Foreskin keratinocyte (primary cell): ENCODE measurements at places on chromosomes 7 and 10. TPM values are rescaled to one million over a fixed set of nuclear protein-coding genes. Genes with fewer than 3 reads are reported as not detected.

- DNase-seq = no peak
These were observed 224.7 kb downstream of the GLRX3 start for GRCh38 chr10:130360826-130361311.

DNA sequence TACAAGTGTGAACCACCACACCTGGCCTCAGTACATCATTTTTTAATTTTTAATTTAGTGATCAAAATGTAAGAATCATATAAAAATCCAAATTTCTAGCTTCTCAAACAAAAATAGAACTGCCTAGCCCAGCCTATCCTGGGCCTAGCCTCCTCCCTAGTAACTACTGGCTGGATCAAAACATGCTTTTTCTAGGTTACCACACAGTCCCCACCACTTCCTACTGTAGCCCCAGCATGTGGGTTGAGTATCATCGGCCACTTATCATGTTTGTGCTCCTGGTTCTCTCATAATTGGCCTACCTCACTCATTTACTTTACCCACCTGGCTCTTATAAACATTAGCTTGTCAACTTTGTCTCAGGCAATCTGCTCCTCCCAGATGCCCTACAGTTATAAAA is 52.9 kb downstream of the DNAJC12 start:
- DNase-seq = no peak

DNA sequence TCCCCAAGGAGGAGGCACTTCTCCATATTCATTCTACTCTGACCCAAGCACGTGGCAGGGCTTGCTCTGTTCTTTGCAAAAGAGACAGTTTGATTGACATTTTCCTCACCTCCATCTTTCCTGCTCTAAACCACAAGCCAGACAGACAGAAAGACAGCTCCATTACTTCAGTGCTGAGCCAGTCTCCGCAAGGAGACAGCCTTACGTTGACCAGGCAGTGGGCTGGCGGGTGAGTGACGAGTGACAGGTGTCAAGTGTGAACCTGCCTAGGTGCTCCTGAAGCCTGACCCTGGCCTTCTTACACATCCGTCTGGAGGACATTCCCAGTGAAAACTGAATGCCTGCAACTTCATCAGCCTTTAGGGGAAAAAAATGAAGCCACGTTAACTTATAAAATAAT is 314.6 kb downstream of the TNS3 start:
- DNase-seq = no peak

DNA sequence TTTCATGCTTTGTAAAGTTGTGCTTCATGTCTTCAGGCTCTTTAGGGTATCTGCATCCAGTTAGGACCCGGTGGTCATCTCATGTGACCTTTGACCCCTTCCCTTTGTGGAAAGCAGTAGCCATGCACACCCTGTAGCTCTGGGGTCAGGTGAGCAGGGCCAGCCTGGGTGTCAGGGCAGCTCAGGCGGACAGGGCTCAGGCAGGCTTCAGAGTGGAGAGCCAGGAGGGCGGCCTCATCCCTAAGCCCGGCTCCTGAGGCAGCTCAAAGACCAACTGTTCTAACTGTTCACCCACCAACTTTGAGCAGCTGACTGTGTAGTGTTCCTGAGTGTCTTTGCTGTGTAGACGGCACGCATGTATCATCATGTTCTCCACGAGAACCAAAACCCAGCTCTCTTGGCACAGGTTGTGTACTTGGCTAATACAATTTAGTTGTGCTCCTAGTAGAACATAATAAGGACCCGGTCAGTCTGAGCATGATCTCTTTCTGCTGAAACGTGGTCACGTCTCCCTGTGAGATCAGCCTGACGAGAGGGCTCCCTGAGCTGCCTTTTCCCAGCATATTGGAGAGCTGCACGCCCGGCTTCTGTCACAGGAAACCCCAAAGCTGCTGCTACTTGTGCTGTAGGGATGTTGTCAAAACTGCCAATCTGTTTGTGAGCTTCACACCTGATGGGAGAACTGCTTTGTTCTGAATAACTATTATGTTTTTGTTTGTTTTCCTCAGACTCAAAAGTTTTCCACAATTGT is 30.0 kb downstream of the EEPD1 start:
- DNase-seq = no peak

DNA sequence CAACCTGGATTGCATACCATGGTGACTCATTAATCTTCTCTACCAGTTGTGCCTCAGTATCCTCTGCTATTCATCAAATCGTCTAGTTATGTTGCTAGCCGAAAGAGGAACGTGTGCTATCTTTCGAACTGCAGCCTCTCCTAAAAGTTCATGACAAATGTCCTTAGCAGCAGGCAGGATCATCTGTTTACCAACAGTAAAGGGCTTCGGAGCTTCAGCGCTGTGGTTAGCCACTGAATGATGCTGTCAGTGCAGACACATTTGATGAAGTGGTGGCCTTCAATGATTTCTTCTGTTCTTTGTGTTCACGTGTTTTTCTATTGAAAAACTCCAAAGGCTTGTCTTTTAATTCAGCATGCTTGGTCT is 68.8 kb downstream of the CSTF2T start:
- DNase-seq = no peak

- DNase-seq = no peak
These were observed 43.3 kb downstream of the STK32C start for GRCh38 chr10:132264306-132264950.

- DNase-seq = no peak
These were observed 269.9 kb upstream of the PITRM1 start for GRCh38 chr10:3442451-3442990.

DNA sequence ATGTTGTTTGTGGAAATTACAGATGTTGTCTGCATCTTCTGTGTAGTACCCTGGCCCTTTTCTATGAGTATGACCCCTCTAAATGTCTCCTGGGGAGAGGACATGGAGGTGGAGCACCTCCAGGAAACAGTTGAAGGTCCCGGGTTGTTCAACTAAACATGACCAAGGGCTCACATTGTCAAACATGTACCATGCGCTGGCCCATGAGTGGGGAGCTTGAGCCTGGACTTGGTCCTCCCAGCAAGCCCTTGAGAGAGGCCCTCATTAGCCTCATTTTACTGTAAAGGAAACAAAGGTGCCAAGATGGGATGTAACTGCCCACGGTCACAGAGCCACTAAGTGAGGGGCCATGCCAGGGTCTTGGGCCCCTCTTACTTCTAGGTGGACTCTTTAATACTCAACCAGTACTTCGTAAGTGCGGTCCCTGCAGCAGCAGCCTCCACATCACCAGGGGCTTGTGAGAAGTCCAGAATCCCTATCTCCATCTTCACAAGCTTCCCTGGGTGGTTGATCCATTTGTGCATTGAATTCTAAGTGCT is 31.2 kb downstream of the C10orf71 start:
- DNase-seq = no peak

- peak; percentile 89 for DNase-seq
These were observed 175.9 kb downstream of the CCDC71L start for GRCh38 chr7:106485031-106485551.

DNA sequence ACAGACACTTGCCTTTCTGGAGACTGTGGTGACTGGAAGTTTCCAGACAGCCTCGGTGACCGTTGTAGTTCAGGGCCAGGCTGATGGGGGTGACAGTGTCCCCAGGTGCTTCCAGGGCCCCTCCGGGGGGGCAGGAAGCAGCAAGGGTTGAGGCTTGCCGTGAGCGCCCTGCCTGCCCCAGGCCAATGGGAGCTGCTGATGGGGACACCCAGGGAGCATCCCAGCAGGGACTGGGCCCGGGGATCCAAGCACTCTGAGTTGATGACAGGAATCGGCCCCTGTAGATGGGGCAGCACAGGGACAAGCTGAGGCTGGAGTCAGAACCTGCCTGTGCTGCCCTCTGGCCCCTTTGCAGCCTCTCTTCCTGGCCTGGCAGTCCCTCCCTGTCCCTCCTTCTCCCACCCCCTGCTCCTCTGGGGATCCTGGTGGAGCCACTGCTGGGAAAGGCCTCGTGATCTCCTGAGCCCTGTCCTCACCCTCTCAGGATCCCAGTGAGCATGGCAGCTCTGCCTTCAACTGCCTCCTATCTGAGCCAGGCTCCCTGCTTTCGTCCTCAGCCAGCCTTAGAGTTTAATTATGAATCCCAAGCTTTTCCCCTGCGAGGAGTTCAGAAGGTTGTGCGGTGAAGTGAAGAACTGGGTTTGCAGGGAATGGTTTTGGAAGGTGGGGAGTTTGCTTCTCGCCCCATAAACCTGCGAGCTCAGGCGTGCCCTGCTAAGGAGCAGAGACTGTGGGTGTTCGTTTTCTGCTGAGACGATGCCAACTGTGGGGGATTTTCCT is 84.7 kb downstream of the ADCY1 start:
- no peak for DNase-seq

DNA sequence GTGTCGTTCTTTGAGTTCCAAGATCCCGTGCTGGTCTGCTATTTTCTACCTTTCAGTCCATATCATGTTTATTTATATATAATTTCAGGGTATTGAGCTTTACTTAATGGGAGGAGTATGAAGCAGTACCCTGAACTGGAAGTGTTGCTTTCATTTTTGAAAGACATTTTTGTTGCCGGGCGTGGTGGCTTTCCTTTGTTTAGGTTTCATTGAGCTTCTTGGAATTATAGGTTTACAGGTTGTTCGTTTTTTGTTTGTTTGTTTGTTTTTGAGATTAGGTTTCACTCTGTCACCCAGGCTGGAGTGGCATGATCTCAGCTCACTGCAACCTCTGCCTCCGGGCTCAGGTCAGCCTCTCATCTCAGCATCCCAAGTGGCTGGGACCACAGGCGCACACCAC is 7.4 kb downstream of the ZNF487 start:
- no peak for DNase-seq

- DNase-seq = peak; percentile 65
These were observed at the start of gene HOGA1 for GRCh38 chr10:97584060-97584797. HOGA1 (plus strand) TSS chr10:97584389; CDS start chr10:97584704, 315 bp downstream.

DNA sequence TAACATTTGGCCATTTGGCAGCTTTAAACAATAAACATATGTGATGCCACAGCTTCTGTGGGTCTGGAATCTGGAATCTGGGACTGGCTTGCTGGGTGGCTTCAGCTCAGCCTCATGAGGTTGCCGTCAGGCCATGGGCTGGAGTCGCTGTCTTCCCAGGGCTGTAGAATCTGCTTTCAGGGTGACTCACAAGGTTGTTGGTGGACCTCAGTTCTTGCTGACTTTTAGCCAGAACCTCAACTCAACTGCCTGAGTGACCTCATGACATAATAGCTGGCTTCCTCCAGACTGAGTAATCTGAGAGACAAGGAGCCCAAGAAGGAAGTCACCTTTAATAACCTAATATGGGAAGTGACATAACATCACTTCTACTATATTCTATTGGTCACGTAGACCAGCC is 44.6 kb upstream of the TSPAN13 start:
- peak; percentile 53 for DNase-seq

GRCh38 chr7:131630427-131630826 is 74.0 kb upstream of the PODXL start:
- no peak for DNase-seq

DNA sequence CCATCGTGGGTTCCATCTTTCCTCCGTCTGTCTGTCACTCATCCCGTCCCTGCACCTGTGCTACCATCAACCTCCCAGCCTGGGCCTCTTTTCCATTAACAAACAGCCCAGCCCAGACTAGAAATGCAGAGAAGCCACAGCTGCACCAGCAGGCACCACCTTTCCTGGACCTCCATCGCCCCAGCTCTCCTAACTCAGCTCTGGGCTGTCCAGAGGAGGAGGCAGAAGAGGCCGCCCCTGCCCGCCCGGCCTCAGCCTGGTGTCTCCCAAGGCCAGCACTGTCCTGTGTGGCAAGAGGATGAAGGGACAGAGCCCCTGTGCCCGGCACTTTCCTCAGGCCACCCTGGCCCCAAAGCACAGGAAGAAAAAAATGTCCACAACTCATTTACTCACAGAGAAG is 225.6 kb downstream of the PTPRN2 start:
- DNase-seq = no peak

GRCh38 chr7:95269640-95270039 is 54.7 kb downstream of the PON1 start:
- no peak for DNase-seq

GRCh38 chr10:129580010-129580409 is 113.0 kb downstream of the MGMT start:
- DNase-seq = no peak

GRCh38 chr10:86758189-86759072 is 2.0 kb downstream of the BMPR1A start:
- DNase-seq = no peak

DNA sequence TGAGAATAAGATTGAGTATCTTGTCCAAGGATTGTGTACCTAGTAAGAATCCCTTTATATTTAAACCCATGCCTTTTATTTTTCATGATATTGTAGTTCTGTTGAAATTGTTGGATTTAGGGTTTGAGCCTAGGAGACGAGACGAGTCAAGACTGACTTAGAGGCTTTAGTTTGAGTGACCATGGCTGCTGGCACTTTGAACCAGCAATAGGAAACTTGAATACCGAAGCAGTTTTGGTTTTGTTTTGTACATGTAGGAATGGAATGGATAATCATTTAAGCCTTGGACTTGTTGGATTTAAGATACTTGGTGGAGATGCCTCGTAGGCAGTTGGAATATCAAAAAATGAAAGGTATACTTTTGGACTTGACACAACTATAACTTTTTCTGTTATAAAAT is 229.0 kb downstream of the BICC1 start:
- DNase-seq = no peak

GRCh38 chr10:20948686-20949327 is 51.7 kb upstream of the NEBL start:
- DNase-seq = no peak

GRCh38 chr10:3215153-3215775 is 42.7 kb upstream of the PITRM1 start:
- no peak for DNase-seq

The CCDC126 gene
- total RNA-seq = 5.0 and 5.5 TPM in 2 replicates

The EBF3 gene
- total RNA-seq = 0.03 and 0.04 TPM in 2 replicates

The MEST gene
- 32.0 and 42.3 TPM in 2 replicates for total RNA-seq

The AZGP1 gene
- 0.25 and 0.71 TPM in 2 replicates for total RNA-seq

The ADARB2 gene
- not detected in 2 replicates for total RNA-seq
